ENCODE measurements at places on chromosomes 6 and 20. TPM values are rescaled to one million over a fixed set of nuclear protein-coding genes. Genes with fewer than 3 reads are reported as not detected.

Gene CD24
- total RNA-seq, result 0.28 TPM

DNA sequence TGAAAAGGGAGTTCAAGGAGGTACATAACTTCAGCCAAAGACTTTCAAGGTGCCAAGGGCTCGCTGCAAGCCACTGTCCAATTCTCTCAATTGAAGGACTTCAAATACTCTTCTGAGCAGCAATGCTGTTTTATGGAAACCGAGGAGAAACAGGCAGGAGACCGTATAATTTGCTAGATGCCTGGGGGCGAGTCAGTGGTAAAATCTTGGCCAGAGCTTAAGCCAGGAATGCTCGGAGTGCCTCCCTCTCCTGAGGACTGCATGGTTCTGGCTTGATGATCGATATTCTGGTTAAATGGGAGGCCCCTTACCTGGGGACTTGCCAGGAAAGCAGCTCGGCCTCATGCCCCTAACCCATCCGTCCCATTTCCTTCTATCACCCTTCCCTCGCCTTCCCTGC, 35.8 kb upstream of the NOP56 start:
- no peak for DNase-seq

DNA sequence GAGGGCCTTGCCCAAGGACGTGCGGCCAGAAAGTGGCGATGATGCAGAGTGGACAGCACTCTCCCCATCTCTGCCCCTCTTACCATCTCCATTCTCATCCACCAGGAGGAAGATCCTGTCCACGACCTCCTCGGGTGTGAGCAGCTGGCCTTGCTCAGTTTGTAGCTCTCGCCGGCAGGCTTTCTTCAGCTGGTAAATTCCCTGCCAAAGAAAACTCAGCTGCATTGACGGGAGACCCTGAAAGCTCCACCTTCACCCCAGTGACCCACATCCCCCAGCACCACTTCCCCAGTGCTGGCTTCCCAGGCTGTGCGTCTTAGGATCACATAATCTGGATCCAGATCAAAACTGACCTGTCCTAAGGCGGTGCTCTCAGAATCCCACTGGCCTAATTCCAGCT, 9.2 kb downstream of the GUCA1B start:
- DNase-seq, result no peak

- peak; percentile 62 for DNase-seq
Measured at GRCh38 chr6:14228571-14228970, 111.0 kb downstream of the CD83 start.

Gene CYP24A1
- total RNA-seq, result not detected

Gene PREP
- 22.8 TPM for total RNA-seq

DNA sequence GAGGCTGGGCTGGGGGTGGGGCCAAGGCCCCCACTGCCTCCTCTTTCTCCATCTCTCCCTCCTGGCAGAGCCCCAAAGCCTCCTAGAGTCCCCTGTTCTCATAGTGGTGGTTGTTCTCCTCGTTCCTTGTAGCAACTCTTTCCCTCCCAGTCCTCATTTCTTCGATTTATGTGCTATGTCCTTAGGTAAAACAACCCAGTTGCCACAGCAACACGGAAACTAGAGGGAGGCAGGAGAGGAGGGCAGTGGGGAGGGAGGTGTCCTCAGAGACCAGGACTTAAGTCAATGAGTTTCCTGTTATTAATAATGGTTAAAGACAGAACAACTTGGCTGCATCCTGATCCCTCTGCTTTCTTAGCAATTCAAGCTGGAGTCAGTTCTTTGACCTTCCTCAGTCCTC, 161.0 kb downstream of the INSM1 start:
- no peak for DNase-seq

GRCh38 chr20:58891718-58892140, 39.2 kb downstream of the GNAS start:
- DNase-seq, result no peak

Gene ADGRF1
- total RNA-seq, result not detected

DNA sequence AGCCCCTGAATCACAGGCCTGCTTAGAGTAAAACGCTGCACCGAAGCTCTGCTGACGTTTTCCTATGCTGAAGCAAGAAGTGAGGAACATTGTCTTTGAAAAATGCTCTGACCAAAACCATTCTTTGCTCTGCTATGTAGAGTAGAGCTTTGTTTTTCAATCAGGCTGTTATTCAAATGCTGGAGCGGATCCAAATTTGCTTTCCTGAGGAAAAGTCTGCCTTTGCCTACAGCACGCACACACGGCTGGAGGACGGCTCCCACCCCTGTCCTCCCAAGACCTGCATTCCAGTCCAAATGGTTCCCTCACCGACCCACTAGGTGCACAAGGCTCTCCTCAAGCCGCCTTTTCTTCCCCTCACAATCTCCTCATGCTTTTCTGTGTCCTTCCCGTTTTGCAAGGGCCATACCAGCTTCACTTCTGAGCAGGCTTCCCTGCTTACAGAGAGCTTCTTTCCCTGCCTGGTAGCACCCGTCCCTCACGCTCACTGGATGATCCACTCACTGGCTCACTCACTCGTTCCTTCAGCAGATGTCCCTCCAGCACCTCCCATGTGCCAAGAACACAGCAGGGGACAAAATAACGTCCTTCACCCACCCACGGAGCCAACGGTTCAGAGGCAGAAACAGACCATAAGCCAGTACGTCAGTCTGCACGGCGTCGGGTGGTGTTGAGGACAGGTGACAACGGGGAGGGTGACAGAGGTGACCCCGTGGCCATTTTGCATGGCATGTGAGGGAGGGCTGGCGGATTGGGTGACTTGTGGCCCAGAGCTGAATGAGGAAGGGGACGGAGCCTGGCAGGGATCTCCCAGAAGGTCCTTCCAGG, 137.9 kb upstream of the NEDD9 start:
- DNase-seq, result no peak

GRCh38 chr6:36333171-36333895, 3.4 kb downstream of the BNIP5 start:
- DNase-seq, result no peak

Gene SIRPA
- total RNA-seq, result 9.7 TPM

DNA sequence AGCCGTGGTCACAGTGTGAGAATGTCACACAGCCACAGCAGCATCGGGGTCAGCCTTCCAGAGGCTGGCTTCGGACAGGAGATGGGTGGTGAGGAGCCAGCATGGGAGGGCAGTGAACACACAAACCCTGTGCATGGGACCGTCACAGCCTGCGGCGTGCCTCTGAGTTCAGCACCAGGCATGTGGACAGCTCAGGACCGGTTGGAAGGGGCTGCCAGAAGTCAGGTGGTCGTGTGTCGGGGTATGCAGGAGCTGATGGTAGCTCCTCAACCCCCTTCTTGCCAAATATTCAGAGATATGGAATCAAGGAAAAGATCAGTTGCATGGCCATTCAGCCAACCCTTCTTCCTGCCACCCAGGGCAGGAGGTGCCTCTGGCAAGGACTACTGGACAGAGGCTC, 28.2 kb downstream of the MYT1 start:
- DNase-seq, result no peak

Gene FGD2
- not detected for total RNA-seq

DNA sequence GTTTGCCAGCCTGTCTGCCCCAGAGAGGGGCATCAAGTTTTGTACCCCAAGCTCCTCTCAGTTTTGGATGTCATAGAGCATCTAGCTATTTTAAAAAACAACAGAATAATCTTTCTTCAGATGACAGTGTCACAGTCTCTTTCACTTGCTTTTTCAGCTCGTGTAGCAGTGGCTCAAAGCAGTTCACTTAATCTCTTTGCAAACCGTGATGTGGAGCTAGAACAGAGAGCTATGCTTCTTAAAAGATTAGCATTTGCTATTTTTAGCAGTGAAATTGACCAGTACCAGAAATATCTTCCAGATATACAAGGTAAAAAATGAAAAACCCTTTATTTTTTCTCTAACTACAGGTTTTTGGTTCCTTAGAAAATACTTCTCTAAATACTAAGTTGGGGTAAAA, 37.3 kb downstream of the PGM3 start:
- no peak for DNase-seq

GRCh38 chr6:142409794-142410193, 108.0 kb downstream of the ADGRG6 start:
- DNase-seq, result no peak

Gene COL12A1
- total RNA-seq, result 502 TPM

GRCh38 chr20:62136283-62137091, 6.7 kb downstream of the PSMA7 start:
- DNase-seq, result peak; percentile 68

Gene VSX1
- not detected for total RNA-seq

- no peak for DNase-seq
Measured at GRCh38 chr6:69866351-69866769, at the start of gene COL19A1. COL19A1 (plus strand) TSS chr6:69866556; CDS start chr6:69879568, 13,012 bp downstream.

- no peak for DNase-seq
Measured at GRCh38 chr20:4117867-4118266, 102.5 kb upstream of the RNF24 start.

DNA sequence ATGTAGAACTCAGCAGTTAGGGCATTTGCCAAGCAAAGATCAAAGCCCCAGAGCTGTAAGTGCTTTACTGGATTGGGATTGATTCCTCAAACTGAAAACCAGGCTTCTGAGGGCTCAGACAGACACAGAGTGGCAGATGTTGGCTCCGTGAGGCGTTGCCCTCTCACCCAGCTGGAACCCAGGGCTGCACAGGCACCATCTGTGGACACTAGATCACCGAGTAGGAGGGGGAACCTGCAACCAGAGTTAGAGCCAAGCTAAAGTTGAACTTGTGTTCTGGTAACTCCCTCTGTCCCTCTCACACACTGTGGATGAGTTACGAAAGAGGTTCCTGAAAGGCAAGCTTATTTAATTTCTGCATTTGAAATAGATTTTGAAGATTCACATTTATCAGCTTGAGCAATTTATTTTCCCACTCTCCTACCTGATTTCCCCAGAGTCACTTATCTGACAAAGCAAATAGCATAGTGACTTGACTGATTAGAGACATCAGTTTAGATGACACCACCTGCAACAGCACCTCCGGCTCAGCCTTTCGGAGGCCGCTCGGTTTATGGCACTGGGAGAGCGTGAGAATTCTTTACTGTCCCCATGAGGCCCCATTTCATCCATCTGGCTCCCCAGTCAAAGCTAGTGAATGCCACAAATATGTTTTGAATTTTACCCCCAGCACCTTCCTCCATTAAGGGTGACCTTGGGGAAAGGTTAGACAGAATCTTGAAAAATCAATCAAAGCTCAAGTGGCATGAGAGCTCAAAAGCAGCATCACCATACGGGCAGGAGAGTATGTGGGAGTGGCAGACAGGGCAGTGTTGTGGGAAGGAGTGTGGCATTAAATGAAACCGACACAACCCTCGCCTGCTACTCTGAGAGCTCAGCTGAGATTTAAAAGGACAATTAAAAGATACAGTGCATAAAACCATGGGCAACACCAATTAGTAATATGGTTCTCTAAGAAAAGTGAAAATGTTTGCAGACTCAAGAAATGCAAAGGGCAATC, 48.5 kb downstream of the RPF2 start:
- no peak for DNase-seq

GRCh38 chr6:72972579-72972978, 252.7 kb downstream of the KHDC1L start:
- no peak for DNase-seq

- DNase-seq, result peak; percentile 68
Measured at GRCh38 chr6:108707328-108707976, 140.8 kb upstream of the ARMC2 start.

DNA sequence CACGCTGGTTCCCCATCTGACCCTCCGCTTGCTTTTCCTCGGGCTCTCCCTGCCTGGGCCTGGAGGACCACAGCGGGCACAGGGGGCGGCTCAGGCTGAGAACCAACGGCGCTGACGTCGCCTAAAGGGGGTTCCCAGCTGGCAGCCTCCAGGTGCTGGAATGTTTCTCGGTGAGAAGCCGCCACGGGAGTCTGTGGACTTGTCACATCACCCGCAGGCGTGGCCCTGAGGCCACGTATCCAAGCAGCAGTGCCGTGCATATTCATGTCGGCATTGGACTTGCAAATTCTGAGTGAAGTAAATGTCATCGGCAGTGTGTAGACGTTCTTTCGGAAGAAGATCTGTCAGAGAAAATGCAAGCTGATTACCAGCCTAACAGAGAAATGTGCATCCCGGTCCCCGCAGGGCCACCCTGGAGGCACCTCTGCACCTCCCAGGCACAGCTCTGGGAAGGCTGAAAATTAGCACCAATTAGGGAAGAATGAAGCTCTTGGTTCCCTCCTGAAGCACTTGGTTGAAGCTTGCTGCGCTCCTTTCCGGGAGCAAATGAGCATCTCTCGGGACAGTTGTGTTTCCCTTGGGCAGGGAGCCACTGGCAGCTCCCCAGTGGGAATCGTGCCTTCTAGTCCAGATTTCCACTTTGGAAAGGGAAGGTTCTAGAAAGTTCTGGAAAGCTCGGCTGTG, 24.3 kb downstream of the NTSR1 start:
- DNase-seq, result no peak

DNA sequence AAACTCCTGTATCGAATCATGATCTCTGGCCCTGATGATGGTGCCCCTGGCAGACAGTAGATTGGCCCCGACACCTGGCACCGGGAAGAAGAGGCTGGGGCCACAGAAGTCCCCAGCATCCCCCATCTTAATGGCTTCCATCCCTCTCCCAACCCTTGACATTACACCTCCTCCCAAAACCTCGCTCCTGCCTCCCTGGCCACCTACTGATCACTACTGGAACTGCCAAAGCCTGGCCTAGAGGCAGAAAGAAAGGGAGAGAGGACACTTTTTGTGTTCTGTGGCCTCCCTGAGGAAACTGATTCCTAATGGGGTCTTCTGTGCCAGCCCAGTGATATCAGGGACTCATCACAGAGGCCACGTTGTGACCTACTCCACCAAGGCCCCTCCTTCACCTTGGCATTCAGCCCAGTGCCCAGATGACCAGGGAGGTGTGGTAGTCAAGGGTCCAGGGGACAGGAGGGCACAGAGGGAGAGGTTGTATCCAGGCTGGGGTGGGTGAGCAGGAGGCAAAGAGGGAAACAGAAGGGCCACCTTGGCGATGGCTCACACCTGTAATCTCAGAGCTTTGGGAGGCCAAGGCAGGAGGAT, 6.1 kb downstream of the C20orf173 start:
- DNase-seq, result no peak

Gene RAET1G
- total RNA-seq, result 2.2 TPM

DNA sequence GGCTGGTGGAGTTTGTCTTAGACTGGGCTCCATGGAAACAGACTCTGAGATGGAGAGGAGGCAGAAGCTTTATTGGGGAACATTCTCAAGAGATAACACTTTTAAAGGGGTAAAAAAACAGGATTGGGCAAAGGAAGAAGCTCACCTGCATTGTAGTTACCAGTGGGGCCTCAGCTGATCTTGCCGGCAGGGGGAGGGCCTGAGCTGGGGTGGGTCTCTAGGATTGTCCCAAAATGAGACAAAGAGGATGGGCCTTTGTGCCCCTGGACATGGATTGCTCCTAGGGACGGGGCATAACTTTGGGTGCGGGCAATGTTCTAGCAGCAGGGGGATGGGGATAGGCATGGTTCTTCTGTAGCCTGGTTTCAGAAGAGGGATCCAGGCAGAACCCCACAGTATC, 12.5 kb downstream of the SGK2 start:
- DNase-seq, result no peak

DNA sequence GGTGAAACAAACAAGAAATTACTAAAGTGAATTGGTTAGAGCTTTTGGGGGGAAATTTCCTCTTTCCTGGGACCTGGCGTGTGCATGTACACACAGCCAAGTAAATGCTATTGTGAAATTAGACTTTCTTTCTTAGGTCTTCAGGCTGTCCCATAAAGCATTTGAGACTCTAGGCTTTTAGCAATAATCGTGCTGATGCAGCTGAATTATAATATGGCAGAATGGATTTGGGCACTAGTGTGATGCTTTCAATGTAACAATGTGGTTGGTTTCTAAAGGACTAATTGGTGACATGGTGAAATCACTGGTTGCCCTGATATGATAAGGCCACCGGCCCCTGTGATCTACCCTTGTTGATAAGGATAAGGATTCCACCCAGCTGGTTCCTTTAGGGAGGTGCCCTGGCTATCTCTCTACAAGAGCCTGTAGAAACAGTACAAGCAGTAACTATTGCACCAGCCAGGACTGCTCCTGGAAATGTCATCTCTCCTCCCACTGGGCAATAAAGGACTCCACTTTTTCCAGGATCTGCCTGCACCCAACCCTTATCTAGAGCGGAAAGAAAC, 164.1 kb downstream of the TFAP2A start:
- DNase-seq, result no peak

Measured in IMR-90 (cell line).